ENCODE measurements at places on chromosomes 6 and 20. TPM values are rescaled to one million over a fixed set of nuclear protein-coding genes. Genes with fewer than 3 reads are reported as not detected.

The SOD2 gene
- 110 TPM for total RNA-seq

The HMGCLL1 gene
- total RNA-seq: not detected

- DNase-seq: no peak
Observed at GRCh38 chr6:118712969-118713368, 61.6 kb upstream of the CEP85L start.

DNA sequence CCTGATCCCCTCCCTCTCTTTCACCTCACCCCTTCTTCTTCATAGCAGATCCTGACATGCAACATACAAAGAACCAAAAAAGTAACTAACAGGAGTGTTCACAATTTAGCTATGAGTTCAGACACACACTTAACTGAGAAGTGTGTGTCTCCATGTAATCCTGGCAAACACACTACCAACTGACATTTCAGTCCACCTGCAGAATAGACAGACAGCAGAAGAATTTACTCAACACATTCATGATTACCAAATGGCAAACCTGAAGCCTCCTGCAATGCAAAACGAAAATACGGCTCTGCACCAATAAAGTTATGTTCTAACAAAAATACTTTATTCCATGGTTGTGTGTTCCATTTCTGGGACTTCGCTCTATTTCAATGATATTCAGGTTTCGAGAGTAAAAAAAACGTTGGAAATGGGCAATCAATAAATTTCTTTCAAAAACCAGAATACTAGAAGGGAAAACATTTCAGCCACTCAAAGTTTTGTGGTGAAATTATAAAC is 2.6 kb downstream of the BACH2 start:
- DNase-seq: no peak

GRCh38 chr20:26169506-26169905 is 472.9 kb upstream of the ZNF337 start:
- DNase-seq: no peak

GRCh38 chr20:36861625-36861874 is 14.4 kb upstream of the TLDC2 start:
- DNase-seq: no peak

- no peak for DNase-seq
Observed at GRCh38 chr6:54288474-54288873, 19.8 kb upstream of the TINAG start.
